ENCODE measurements at places on chromosomes 6 and 20.

DNA sequence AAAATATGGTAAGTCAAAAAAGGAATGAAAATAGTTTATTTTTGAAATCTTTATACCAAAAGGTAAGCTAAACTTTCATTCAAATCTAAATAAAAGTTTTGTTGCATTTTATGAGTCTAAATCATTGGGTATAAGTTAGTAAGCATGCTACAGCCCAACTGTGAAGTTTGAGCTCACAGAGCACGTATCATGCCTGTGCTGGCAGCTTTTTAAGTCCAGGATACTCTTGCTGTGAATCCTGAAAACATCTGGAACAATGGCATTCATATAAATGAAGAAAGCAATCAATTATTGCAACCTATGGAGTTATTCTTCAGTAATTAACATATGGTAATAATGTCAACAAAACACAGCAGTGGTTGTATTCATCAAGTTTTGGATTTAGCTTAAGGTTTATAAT is 656.9 kb downstream of the RFPL4B start:
- DNase-seq = no peak

DNA sequence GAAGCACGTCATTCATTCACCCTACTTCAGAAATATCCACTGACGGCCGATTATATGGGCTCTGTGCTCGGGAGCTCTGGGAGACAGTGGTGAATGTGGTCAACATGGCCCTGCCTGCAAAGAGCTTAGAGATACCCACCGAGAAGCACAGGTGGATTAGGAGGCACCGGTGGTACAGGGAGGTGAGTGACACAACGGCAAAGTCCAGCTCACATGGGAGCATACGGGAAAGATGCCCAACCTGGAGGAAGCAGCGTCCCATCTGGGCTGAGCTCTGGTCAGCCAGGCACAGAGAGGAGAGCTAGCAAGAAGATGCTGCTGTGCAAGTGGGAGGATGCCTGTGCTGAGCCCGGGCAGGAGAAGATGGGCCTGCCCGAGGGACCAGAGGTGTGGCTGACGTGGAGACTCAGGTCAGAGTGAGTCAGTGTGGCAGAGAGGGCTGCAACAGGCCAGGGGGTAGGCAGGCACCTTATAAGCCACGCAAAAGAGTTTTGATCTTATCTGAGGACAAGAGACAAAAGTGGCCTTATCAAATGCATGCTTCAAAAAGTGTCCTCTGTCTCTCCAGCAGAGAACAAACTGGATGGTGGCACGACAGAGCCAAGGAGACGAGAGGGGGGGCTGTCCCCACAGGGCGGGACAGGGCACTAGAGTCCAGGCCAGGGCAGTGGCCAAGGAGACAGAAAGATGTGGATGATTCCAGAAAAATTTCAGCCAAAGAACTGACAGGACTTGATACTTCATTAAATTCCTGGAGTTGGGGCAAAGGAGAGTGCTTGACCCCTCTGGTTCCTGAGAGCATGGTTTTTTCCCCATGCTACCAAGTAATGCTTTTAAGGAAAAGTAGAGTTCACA is 214.6 kb upstream of the SNX9 start:
- DNase-seq = no peak

DNA sequence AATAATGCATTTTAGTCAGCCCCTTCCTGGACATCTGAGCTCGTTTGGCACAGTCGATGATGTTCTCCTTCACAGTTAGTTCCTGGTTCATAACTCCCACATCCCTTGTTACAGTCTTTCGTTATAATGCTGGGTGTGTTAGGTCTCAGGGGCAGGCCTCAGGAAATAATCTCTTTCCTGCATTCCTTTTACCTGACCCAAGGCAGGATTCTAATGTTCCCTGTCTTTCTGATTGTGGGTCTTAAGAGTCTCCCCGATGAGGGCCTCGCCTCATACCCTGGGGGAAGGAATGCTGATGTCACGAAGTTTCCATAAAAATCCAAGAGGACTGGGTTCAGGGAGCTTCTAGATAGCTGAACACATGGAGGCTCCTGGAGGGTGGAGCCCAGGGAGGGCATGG is 104.0 kb upstream of the CARMIL1 start:
- no peak for DNase-seq

DNA sequence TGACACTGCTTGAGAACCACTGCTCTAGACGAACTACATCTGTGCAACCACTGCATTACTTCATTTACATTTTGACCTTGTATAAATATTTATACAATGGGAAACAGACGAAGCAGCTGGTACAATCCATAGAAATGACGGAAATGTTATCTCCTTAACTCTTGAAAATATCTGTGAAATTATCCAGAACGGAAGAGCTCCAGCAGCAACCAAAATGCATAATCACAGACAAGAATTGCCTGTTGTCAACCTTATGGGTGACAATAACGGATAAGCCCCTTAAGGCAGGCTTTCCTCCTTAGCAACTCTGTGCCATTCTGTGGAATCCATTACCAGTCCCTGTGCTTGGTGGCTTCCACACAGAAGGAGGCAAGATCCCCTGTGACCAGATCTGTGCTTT is 115.4 kb downstream of the DTNBP1 start:
- no peak for DNase-seq

DNA sequence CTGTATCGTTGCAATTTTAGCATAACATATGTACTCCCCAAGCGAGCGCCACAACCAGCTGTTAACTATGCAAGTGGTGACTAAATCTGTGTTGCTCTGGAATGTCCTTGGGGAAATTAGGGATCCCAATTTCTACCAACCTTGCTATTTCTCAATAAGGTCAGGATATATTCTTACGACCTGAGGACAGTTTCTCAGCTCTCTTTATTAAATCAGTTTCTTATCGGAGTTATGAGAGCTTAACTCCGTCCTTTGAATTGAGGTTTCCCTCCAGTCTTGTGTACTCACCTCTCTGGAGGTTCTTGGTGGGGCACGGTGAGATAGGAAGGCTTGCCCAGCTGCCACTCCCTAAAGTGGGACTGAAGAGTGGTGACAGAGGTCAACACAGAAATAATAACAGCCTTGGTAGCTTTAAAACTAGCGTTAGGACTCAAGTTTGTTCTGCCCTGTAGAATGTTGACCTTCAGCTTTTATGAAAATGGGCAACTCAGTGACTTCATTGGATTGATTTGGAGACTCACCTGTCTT is 694 bp downstream of the MRPS18B start:
- DNase-seq = peak; percentile 48

DNA sequence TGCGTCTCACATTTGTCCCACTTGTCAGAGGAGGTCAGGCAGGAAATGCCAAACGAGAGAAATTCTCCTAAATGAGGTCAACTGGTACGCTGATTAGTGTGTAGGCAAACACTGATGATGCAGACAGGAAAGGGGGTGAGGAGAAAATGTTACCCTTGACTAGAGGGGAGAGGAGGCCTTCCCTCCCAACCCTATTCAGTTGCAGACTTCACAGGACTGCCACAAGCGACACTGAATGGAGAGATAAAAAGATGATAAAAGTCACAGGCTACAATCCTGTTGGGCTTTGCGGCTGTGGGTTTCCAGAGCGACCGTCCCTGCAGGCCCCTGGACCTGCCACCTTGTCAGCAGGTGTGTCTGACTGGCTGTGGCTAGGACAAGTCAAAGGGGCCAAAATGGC is 569.4 kb downstream of the CDH26 start:
- DNase-seq = no peak

- DNase-seq = no peak
Observed at GRCh38 chr6:31243508-31243907, 28.4 kb downstream of the HLA-C start.

- no peak for DNase-seq
Observed at GRCh38 chr20:25364180-25364788, 26.4 kb downstream of the ABHD12 start.

Data from AG10803 (cell line).